ENCODE measurements at places on chromosomes 2 and 18.

DNA sequence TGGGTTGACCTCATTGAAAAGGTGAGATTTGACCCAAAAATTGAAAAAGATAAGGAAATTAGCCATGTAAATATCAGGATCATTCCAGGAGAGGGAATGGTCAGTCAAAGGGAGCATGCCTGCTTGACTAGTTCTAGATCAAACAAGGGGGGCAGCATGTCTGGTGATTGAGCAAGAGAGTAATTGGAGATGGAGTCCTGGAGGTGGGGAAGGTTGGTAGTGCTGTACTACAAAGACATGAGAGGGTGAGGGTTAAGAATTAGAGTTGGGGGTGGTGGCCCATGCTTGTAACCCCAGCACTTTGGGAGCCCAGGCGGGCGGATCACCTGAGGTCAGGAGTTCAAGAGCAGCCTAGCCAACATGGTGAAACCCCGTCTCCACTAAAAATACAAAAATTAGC is 2.0 kb downstream of the MRPL30 start:
- no peak for DNase-seq

DNA sequence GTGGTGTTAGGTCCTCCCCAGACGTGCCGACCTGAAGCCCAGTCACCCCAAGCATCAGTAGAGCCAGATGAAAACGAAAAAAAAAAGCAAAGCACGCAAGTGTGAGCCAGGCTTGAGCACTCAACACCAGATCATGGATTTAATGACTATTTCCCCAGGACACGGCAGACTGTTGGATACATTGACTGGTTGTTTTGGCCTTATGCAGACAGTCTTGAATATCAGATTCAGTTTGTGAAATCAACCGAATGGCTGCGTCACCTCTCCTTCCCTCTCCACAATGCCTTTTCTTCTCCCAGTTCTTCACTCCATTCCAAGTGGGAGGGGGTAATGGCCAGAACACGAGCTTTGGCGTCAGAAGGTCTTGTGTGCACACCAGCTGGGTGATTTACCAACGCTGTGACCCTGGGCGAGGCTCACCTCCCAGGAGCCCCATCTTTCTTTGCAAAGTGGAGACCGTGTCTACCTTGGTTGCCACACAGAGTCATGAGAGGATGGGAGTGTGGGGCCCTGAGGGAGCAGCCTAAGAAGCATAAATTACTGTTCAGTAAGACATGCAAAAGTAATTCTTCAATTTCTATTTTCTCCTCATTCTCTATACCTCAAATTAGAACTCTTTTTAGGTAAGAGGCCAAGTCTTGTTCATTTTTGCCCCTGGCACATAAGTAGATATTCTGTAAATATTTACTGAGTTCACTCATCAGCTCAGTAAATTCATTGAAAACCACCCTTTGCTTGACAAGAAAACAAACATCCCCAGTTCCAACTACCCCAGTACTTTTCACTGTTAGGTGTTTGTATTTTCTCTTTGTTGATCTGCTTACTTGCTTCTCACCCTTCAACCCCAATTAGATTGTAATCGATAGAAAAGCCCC is 181.1 kb upstream of the COPS8 start:
- no peak for DNase-seq

DNA sequence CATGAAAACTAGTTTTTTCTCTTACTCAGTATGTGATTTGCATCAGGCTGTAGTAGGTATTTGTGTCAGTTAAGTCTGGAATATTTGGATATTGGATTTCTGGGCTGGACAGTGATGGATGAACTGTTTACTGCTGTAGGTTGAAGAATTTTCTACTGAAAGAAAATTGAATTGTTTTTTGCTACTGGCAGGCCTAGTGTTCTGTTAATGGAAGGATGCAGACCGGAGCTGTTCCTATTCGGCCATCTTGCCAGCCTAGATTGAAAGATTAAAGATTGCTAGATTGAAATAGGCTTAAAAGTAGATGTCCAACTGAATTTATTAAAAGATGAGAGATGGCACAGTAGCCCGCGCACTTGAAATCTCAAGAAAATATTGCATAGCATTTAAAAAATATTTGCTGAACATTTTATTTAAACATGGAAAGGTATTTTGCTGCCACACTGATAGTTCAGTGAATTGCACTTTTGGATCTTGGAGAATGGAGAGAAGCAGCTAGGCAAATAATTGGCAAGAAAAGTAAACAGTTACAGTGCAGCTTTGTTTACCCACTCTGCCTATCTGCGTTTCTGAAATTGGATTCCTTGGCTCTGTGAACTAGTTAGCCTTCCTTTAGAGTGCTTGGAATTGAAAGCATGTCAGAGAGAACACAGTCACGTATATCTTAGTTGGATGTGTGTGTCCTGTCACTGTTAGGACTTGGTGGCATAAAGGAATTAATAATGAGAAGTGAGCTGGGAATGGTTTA is 54.1 kb downstream of the EPB41L5 start:
- DNase-seq: no peak

GRCh38 chr18:36811430-36811829 is 17.4 kb downstream of the TPGS2 start:
- DNase-seq: no peak

DNA sequence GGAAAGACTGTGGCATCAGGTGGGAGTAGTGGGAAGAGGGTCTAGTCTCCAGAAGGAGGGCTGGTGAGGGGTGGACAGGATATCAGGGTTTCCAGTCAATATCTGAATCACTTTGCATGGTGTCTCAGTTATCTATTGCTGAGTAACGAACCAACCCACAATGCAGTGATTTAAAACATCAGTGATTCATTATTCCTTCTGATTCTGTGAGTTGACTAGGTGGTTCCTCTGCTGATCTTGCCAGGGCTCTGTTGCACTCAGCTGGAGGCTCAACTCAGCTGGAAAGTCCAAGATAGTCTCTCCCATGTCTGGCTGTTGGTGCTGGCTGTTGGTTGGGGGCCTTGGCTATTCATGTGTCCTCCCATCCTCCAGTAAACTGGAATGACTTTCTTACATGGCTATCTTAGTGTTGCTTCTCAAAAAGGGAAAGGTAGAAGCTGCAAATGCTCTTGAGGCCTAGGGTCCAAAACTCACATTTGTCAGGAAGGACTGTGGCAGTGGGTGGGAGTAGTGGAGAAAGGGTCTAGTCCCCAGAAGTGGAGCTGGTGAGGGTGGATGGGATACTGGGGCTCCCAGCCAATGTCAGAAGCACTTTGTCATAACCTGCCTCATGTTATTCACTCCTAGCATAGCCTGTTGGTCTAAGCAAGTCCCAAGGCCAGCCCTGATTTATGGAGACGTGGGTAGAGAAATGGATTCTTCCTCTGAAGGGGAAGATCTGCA is 13.9 kb downstream of the IL1F10 start:
- DNase-seq: no peak

DNA sequence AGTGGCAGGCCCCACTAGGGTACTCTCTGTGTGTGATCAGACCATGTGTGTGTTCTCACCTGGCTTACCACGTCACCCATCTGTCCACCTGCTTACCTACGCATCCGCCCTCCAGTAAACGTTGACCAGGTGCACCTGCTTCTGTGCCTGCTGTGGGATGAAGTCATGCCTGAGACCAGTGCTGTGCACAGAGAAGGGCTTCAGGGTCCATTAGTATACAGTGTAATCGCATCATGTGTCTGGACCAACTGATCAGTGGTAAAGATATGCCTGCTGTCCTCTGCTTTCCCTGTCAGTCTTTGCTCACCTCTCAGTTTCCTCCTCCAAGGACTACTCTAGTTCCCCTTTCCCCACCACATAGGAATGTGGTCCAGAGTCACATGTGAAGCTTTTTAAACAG is 109.3 kb downstream of the FHOD3 start:
- DNase-seq: no peak
